ENCODE measurements at places on chromosomes 12 and 14.

DNA sequence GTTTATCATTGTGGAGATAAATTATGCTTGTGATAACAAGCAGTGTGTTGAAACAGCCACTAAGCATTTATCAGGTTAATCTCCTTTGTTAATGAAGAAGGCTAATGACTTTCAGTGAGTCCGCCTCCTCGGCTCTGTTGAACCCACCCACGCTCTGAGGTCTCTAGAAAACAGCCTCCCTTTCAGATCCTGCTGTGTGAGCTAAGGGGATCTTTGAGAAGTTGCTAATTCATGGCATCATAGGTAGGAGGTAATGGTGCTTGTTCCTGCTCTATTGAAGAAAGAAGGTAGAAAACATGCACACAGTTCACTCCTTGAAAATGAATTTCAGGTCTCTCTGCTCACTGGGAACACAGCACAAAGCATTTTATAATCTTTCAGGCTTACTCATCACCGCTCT, 483.9 kb downstream of the AACS start:
- DNase-seq, result no peak

- DNase-seq, result no peak
These were observed 226.3 kb downstream of the ERC1 start for GRCh38 chr12:1217191-1217949.

- no peak for DNase-seq
These were observed 75.2 kb upstream of the SCAF11 start for GRCh38 chr12:46065412-46066166.

- DNase-seq, result no peak
These were observed 77.5 kb upstream of the KRAS start for GRCh38 chr12:25328072-25328712.

- no peak for DNase-seq
These were observed 94.8 kb downstream of the LRP6 start for GRCh38 chr12:12171991-12172511.

- no peak for DNase-seq
These were observed 286.7 kb upstream of the GRIP1 start for GRCh38 chr12:66965621-66966020.

- DNase-seq, result no peak
These were observed 158.1 kb downstream of the AEBP2 start for GRCh38 chr12:19597167-19598026.

GRCh38 chr12:46100551-46101484, 110.4 kb upstream of the SCAF11 start:
- no peak for DNase-seq

- no peak for DNase-seq
These were observed 86.5 kb downstream of the FLRT2 start for GRCh38 chr14:85616386-85616885.

DNA sequence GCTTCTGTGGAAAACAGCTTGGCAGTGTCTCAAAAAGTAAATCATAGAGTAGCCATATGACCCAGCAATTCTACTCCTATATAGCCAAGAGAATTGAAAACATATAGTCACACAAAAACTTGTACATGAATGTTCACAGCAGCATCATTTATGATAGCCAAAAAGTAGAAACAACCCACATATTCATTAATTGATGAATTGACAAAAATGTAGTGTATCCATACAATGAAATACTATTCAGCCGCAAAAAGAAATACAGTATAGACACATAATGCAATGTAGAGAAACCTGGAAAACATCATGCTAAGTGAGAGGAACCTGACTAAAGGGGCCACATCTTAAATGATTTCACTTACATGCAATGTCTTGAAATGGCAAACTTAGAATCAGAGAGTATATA, 326.6 kb downstream of the KCNH5 start:
- DNase-seq, result no peak

GRCh38 chr14:65808390-65808789, 395.9 kb downstream of the FUT8 start:
- DNase-seq, result no peak

GRCh38 chr12:69129564-69129963, 109.8 kb upstream of the CPSF6 start:
- DNase-seq, result no peak

DNA sequence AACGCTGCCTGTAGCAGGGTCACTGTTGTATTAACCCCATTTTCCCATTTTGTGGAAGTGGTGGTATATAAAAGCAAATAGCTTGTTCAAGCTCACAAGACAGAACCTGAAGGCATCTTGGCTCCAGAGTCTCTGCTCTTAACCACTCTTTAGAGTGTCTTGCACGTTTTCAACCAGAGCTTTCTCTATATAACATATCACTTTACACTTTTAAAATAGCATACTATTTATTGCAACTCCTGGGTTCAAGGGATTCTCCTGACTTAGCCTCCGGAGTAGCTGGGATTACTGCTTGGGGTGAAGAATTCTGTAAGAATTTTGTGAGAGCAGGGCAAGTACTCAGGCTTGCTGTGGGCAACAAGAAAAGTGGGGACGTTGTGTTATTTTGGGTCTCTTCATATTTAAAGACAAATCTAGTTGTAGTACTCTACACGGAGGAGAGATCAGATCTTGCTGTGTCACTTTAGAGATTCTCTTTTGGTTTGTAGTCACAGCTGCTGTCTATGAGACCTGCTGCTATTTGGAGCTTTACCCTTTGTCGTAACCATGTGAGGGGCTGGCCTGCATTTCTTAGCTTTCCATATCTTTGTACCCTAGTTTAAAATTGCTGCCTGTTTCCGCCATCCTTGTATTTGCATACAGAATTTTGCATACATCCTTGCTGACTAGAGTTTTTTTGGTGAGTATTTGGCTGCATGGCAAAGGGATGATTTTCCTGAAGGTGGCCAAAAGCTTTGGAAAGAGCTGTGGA, 40.7 kb downstream of the WDR20 start:
- DNase-seq, result no peak

DNA sequence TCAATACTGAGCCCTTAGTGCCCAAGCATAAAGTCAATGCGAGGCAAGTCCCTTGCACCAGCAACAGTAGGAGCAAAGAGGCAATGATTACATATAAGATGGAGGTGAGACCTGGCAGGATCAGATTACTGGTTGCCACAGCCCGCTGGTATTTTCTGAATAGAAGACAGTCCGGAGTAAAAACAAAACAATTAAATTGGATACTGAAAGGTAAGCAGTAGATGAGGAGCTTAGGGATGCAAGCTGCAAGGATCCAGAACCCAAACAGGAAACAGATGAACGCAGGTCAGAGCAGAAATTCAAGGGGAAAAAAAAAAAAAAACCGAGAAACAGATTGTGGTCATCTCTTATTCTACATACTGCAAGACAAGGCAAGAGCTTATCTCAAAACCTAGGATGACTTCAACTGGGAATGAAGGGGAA, 119.6 kb downstream of the MED13L start:
- no peak for DNase-seq

DNA sequence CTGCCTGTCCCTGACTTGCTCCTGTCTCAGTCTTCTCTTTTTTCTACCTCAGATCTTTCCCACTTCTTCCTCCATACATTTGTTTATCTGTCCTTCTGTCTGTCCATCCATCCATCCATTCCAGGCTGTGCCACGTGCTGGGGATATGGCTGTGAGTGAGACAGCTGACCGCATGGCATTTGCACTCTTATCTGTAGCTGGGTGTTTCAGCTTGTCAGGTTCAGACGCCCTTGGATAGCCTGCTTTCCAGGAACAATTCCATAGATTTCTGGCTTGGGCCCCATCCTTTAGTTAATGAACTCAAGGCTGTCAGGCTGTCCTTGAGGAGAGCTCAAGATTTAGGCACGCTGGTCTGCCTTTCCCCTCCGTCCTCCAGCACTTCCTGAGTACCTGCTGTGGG, 116.6 kb downstream of the TSPAN9 start:
- DNase-seq, result no peak

GRCh38 chr14:72559669-72560255, 334.1 kb downstream of the DPF3 start:
- DNase-seq, result no peak

DNA sequence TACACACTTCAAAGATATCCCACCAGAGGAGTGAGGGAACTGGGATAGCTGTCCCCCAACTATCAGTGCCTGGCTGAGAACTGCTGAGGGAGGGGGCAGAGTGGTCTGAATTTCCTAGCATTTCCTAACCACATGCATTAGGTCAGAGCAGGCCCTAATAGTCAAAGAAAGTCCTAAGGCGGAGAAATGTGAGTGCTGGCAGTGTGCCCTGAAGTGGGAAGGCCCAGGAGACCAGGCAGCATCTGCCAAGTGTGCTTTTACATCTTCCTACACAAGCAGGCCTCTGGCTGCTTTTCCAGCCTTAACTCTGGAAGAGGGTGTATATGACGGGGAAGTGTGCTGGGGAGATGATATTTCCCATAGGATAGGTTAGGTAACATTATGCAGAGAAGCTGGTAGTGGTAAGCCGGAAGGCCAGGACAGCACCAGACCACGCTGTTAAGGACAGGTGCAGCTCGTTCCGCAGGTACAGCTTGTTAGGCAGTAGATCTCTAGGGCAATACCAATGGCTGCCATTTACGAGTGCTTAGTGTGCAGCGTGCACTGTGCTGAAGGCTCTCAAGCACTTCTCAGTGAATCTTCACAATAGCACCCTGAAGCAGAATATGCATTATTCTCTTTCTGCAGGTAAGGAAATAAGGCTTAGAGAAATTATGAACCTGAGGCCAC, 9.1 kb upstream of the CCDC198 start:
- no peak for DNase-seq

DNA sequence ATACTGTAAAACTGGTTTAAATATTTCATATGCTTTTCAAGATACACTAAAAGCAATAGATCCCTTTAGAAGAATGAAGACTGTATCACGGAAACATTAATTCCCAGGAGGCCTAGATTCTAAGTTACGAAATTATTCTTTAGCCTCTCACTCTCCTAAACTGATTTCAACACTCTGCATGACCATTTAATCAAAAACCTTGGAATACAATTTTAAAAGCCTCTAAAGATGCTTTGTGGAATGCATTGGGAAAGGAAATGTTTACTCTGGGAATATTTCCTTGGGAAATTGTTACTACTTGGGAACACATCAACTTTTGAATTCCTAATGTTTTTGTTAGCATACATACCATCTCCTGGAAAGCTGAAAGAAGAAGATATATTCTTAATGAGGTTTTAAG, 255.7 kb upstream of the FAR2 start:
- DNase-seq, result no peak

DNA sequence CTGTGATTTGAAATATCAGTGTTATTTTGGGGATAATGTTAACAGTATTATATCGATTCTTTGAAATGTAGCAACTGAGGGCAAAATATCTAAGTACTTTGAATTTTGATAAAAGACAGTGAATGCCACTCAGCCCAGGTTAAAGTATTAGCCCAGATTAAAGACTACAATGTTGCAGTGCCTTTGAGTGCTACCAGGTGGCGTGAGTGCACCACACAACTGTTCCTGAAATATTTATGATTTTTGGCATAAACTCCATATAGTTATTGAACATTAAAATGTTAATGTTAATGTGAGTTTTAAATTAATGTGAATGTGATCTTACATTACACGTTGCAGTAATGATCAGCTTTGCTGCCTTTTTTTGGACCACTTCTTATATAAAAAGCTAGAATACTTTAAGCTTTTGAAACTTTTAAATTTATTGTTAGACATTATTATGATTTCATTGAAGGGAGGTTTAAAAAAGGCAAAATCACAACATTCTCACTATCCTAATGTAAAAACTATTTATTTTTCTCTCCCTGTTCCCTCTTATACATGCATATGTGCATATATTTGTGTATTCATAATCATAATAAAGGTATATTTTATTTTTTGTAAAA, 22.5 kb downstream of the MRPS35 start:
- DNase-seq, result no peak

DNA sequence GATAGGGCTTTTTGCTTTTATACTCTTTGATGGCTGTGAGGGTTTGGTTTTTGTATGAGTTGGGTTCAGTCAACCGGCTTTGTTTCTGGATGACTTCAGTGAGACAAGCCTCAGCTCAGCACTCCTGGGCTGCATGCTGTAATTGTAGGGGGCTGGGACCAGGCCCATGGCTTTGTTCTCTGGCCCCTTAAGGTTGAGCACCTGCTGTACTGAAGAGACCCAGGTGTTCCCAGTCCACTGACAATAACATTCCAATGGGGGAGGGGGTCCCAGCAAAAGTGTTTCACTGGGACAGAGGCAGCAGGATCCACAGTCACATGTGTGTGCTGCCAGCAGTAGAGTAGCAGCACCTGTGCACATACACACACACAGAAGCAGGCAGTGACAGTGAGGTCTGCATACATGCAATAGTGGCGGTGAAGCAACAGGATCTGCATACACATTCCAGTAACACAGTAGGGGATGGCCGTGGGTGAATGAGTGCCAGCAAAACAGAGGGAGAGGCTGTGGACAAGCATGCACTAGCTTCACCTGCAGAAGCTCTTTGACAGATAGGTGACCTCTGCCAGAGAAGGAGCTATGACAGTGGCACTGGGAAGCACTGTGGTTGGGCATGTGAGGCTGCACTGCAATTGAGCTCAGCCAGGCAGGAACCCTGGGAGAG, 240.4 kb downstream of the ASCL1 start:
- DNase-seq, result no peak

GRCh38 chr12:131210506-131211339, 257.0 kb downstream of the ADGRD1 start:
- DNase-seq, result no peak

GRCh38 chr12:105384916-105385535, 54.5 kb downstream of the C12orf75 start:
- no peak for DNase-seq

DNA sequence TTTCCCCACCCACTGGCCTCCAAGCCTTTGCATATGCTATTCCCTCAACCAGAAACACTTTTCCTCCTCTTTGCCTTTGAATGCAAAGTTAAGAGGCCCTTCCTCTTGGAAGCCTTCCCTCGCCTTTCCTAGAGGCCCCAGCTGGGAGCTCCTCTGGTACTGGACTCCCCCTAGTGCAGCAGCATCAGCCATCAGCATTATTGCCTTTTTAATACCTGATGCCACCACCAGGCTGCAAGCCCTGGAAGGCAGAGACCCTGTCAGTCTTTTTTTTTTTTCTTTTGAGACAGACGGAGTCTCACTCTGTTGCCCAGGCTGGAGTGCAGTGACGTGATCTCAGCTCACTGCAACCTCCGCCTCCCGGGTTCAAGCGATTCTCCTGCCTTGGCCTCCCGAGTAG, 19.1 kb upstream of the PLA2G1B start:
- DNase-seq, result no peak

- no peak for DNase-seq
These were observed 221.8 kb downstream of the BTG1 start for GRCh38 chr12:91923864-91924263.

- no peak for DNase-seq
These were observed 22.5 kb downstream of the SYNE2 start for GRCh38 chr14:63875311-63875710.

DNA sequence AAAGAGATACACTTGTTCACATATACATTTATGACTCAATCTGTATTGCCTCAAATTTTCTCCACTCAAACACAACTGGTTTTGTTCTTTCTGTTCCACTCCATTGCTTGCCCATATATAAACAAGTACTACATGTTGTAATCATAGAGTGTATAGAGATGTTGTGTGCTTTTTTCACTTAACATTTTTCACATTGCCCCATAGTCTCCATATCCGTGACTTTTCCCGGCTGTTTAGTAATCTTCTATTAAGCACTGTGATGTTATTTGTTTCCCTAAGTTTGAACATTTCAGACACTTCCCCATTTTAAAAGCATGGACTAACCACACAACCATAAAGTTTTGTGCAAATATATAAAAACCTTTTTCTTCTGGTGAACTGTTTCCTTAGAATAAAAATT, 45.5 kb upstream of the PTPRR start:
- DNase-seq, result no peak

GRCh38 chr14:51727526-51727925, 75.8 kb downstream of the FRMD6 start:
- no peak for DNase-seq
